Mesothelial cell of epicardium (in vitro differentiated cells): ENCODE measurements at places on chromosomes 5 and 9. TPM values are rescaled to one million over a fixed set of nuclear protein-coding genes. Genes with fewer than 3 reads are reported as not detected.

DNA sequence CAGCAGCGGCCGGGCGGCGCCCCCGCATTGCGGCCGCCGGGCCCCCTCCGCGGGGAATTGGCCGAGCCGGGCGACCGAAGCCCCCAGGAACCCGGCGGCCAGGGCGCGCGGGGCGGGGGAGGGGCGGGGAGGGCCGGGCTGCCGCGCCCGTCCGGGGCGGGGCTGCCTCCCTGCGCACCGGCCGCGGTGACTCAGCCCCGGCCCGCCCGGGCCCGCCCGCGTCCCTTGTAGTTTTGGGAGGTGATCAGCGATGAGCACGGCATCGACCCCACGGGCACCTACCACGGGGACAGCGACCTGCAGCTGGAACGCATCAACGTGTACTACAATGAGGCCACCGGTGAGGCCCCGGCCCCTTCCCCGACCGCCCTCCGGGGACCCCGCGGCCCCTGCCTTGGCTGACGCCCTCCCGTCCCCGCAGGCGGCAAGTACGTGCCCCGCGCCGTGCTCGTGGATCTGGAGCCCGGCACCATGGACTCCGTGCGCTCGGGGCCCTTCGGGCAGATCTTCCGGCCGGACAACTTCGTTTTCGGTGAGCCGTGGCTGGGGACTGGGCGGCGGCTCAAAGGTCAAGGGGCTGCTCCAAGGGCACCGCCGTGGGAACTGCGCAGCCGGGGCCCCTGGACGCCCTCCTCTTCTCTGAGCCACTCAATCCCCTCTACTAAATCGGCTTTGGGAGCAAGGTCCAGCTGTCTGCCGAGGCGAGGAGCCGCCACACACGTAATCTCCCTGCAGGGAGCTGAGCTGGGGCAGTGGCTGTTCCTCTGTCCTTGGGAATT lies 592 bp downstream of the TUBB4B start:
- peak overlapping the region; percentile 89 for H3K4me3 ChIP-seq
- peaks cover 24% of the 10 kb centered on the region for H3K4me1 ChIP-seq
- H3K36me3 ChIP-seq = peaks cover 12% of the 10 kb centered on the region
- no peaks in the 10 kb centered on the region for H3K27me3 ChIP-seq
- no peak for DNase-seq
- H3K27ac ChIP-seq = peak overlapping the region; percentile 73

DNA sequence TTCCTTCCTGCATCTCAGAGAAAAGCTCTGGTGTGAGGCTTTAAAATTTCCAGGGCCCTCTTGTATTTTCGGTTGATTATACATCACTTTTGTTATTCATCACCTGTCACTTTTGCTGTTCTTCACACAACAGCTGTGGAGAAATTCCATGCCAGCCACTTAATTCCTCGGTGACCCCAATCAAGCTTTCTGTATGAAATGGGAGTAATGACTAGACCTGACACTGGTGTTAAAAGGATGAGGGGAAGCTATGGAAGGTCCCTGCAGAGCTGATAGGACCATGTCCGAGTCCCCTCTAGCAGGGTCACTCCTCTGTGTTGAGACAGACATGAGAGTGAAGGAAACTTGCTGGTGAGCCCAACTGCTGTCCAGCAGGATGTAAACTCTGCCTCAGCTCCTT lies 59.7 kb downstream of the GPR21 start:
- H3K36me3 ChIP-seq = peaks cover 55% of the 10 kb centered on the region
- no peaks in the 10 kb centered on the region for H3K27me3 ChIP-seq
- H3K27ac ChIP-seq = no peak overlapping the region
- DNase-seq = no peak

The LIFR gene
- 58.0 to 62.4 TPM (median 62.0 TPM) in 3 replicates for total RNA-seq

DNA sequence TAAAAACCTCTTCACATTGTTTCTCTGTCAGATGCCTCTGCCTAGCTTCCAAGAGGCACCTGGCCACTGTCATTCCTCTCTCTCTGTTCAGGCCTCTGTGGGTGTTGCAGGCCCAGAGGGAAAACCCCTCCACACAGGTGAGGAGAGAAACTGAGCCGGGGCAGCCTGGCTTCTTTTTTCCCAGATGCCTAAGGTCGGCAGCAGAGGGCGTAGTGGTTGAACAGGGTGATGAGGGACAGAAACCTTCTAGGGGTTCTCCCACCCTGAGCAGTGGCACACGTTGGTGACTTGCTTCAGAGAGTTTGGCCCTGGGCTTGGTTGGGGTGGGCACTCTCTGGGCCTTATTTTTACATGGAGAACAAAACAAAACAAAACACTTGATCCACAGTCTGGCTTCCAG lies 12.2 kb downstream of the IL9 start:
- DNase-seq = no peak
- H3K36me3 ChIP-seq = no peaks in the 10 kb centered on the region
- no peak overlapping the region for H3K4me3 ChIP-seq

GRCh38 chr5:153463806-153464205 lies 26.7 kb upstream of the GRIA1 start:
- H3K36me3 ChIP-seq = no peaks in the 10 kb centered on the region
- H3K27ac ChIP-seq = no peak overlapping the region
- peaks cover 8% of the 10 kb centered on the region for H3K27me3 ChIP-seq
- no peak overlapping the region for H3K4me3 ChIP-seq

GRCh38 chr9:129762985-129763926 lies 10.4 kb upstream of the PTGES start:
- peak overlapping the region; percentile 88 for H3K27ac ChIP-seq
- peaks cover 24% of the 10 kb centered on the region for H3K4me1 ChIP-seq

The CFAP90 gene
- total RNA-seq = 0.35 to 1.3 TPM (median 0.85 TPM) in 3 replicates

The CSF1R gene
- 0.07 to 0.27 TPM (median 0.18 TPM) in 3 replicates for total RNA-seq

DNA sequence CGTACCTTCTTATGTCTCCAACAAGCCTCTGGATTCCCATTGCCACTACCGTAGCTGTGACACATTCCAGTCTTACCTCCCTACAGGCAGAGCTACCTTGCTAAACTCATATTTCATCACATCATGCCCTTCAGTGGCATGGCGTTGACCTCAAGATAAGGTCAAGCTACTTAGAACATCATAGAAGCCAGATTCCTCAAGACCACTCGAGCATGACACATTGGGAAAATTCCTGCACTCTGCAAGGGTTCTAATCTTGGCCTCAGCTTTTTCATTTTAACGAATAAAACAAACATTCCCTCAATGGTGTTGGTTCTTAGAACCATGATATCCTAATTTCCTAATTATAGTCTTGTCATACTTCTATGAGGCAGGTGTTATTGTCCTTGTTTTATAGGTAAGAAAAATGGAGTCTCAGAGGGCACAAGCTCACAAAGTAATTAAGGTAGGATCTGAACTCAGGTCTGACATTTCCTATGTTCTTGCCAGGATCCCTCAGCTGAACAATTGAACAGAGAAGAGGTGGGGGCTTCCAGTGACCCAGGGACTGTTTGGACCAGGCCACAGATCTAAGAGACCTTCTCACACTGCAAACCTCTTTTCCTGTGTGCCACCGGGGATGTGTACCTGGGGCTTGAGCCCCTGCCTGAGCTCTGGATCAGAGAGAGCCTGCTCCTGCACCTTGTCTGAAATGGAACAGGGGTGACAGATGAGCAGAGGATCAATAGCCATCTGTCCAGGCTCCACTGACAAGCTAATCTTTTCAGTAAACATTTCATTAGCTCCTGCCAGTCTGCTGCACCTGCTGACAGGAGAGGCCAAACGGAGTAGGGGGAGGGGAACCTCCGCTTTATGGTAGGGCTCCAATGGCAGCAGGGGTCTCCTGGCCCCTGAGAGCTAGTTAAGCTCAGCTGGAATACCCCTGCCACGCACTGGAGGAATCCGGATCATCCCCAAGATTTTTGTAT lies 49.3 kb downstream of the ALG2 start:
- no peaks in the 10 kb centered on the region for H3K36me3 ChIP-seq
- no peak overlapping the region for H3K27ac ChIP-seq
- DNase-seq = no peak
- no peak overlapping the region for H3K4me3 ChIP-seq
- peaks cover 39% of the 10 kb centered on the region for H3K4me1 ChIP-seq
- H3K27me3 ChIP-seq = no peaks in the 10 kb centered on the region

- no peak overlapping the region for H3K27ac ChIP-seq
- no peak for DNase-seq
- H3K4me3 ChIP-seq = no peak overlapping the region
- no peaks in the 10 kb centered on the region for H3K36me3 ChIP-seq
Observed at GRCh38 chr5:174056064-174056847, 10.8 kb downstream of the NSG2 start.

- no peak overlapping the region for H3K4me3 ChIP-seq
- no peak overlapping the region for H3K27ac ChIP-seq
- DNase-seq = no peak
- no peaks in the 10 kb centered on the region for H3K27me3 ChIP-seq
Observed at GRCh38 chr9:129394061-129394885, 216.2 kb upstream of the IER5L start.

The OR13D1 gene
- total RNA-seq = not detected in 3 replicates

The MZB1 gene
- total RNA-seq = 0.20 TPM in 1 of 3 replicates, not detected in the others

The IFNA21 gene
- not detected in 3 replicates for total RNA-seq

DNA sequence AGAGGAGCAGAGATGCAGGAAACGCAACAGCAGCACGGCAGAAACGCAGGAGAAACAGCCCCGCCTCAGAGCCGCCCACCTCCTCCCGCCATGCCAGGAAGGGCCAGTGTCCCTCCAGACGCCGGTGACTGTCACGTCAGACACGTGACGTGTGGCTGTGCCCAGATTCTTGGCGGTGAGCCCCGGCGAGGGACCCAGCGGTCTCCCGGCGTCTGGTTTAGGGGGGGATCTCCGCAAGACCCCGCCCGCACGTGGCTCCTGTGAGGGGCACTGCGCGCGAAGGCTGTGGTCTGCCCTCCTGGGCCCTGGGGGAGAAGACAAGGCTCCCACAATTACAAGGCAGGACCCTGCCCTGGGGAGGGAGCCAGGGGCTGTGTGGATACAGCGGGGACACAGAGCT lies 2.4 kb upstream of the LCN8 start:
- H3K36me3 ChIP-seq = no peaks in the 10 kb centered on the region
- no peak for DNase-seq
- no peak overlapping the region for H3K27ac ChIP-seq
- no peak overlapping the region for H3K4me3 ChIP-seq
- no peaks in the 10 kb centered on the region for H3K27me3 ChIP-seq

The IL4 gene
- not detected in 3 replicates for total RNA-seq

DNA sequence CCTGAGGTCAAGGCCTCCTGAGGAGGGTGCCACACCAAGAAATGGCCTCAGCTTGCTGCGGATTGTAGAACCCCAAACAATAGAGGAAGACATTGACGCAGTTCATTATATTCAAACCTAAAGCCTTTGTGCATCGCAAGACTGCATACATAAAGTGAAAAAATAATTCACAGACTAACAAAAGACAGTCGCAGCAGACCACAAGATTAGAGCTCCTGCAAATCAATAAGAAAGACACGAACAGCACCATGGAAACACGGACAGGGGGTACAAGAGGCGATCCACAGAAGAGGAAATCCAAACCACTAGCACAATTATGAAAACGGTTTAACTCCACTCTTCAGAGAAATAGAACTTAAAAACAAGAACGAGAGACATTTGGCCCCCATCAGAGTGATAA lies 10.0 kb upstream of the TCOF1 start:
- H3K27ac ChIP-seq = no peak overlapping the region
- DNase-seq = no peak
- H3K27me3 ChIP-seq = no peaks in the 10 kb centered on the region
- H3K36me3 ChIP-seq = no peaks in the 10 kb centered on the region
- no peak overlapping the region for H3K4me3 ChIP-seq

- no peaks in the 10 kb centered on the region for H3K27me3 ChIP-seq
- no peak overlapping the region for H3K4me3 ChIP-seq
- H3K36me3 ChIP-seq = no peaks in the 10 kb centered on the region
- peaks cover 43% of the 10 kb centered on the region for H3K4me1 ChIP-seq
- no peak overlapping the region for H3K27ac ChIP-seq
Observed at GRCh38 chr5:125150041-125150669, 403.7 kb upstream of the ZNF608 start.

DNA sequence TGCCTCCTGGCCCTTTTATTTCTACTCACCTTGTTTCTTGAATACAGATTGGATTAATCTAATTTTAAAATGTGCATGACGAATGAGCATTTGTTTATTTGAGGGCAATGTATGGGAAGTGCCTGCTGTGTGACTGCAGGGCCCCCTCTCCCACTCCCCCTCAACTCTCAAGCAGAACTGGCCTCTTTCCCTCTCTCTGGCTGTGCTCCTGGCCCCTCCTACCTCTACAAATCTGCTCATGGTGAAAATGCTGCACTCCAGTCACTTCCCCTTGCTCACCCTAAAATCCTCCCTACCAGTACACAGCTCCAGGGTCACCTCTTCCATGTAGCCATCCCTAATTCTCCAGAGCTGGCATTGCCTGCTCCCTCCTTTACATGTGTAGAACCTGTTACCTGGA lies 17.2 kb upstream of the NDST1 start:
- peak overlapping the region; percentile 77 for H3K27ac ChIP-seq
- H3K27me3 ChIP-seq = no peaks in the 10 kb centered on the region
- H3K4me3 ChIP-seq = no peak overlapping the region
- peaks cover 59% of the 10 kb centered on the region for H3K4me1 ChIP-seq
- no peak for DNase-seq

GRCh38 chr9:87118594-87118993 lies 171.3 kb upstream of the GAS1 start:
- DNase-seq = no peak
- H3K4me3 ChIP-seq = no peak overlapping the region
- H3K4me1 ChIP-seq = peaks cover 39% of the 10 kb centered on the region
- no peaks in the 10 kb centered on the region for H3K36me3 ChIP-seq
- H3K27ac ChIP-seq = no peak overlapping the region

GRCh38 chr5:105563842-105564241 lies 2001.3 kb upstream of the NUDT12 start:
- H3K36me3 ChIP-seq = peaks cover 5% of the 10 kb centered on the region
- H3K4me1 ChIP-seq = peaks cover 11% of the 10 kb centered on the region
- no peak for DNase-seq
- no peak overlapping the region for H3K4me3 ChIP-seq
- no peak overlapping the region for H3K27ac ChIP-seq

The SLC25A2 gene
- 1.3 to 1.6 TPM (median 1.6 TPM) in 3 replicates for total RNA-seq

The PDE6A gene
- total RNA-seq = 0.18 to 0.38 TPM (median 0.29 TPM) in 3 replicates

The PTGER4 gene
- total RNA-seq = 40.0 to 48.1 TPM (median 42.0 TPM) in 3 replicates

GRCh38 chr9:114179516-114179915 lies 24.2 kb downstream of the COL27A1 start:
- peaks cover 45% of the 10 kb centered on the region for H3K4me1 ChIP-seq
- H3K36me3 ChIP-seq = peaks cover 1% of the 10 kb centered on the region
- no peak overlapping the region for H3K4me3 ChIP-seq
- H3K27me3 ChIP-seq = no peaks in the 10 kb centered on the region
- peak overlapping the region; percentile 4 for H3K27ac ChIP-seq

The SPATA9 gene
- 0.74 to 1.3 TPM (median 0.95 TPM) in 3 replicates for total RNA-seq

The PDZD2 gene
- total RNA-seq = 21.5 to 23.1 TPM (median 22.1 TPM) in 3 replicates

DNA sequence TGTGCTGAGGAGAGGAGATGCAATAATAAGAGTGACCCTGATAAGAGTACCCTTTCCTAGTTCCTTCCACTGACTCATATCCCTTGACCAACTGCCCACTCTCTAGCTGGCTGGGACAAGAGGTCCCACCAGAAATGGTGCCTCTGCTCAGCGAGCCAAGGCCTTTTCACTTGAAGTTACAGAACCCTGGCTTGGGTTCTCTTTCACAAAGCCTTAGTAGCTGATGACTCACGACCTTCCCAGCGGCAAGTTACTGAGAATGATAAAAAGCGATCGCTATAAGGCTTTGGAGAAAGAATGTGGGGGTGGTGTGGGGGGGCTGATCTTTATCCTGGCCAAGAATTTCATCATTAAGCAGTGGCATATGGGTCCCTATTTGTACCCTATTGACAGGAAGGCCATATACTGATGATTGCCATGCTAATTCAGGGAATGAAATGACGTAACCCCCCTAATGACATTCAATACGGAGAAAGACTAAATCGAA lies 90.3 kb downstream of the FBXO38 start:
- H3K27ac ChIP-seq = no peak overlapping the region
- no peaks in the 10 kb centered on the region for H3K4me1 ChIP-seq
- H3K27me3 ChIP-seq = peaks cover 7% of the 10 kb centered on the region
- no peaks in the 10 kb centered on the region for H3K36me3 ChIP-seq
- no peak overlapping the region for H3K4me3 ChIP-seq

The RELL2 gene
- 3.9 to 4.6 TPM (median 4.6 TPM) in 3 replicates for total RNA-seq

GRCh38 chr5:81757404-81757803 lies 6.5 kb upstream of the SSBP2 start:
- no peak overlapping the region for H3K4me3 ChIP-seq
